T-helper 17 cell (primary cell): ENCODE measurements at places on chromosomes 7 and 10.

GRCh38 chr10:73908853-73909539 lies 1.9 kb upstream of the PLAU start:
- no peak for DNase-seq

DNA sequence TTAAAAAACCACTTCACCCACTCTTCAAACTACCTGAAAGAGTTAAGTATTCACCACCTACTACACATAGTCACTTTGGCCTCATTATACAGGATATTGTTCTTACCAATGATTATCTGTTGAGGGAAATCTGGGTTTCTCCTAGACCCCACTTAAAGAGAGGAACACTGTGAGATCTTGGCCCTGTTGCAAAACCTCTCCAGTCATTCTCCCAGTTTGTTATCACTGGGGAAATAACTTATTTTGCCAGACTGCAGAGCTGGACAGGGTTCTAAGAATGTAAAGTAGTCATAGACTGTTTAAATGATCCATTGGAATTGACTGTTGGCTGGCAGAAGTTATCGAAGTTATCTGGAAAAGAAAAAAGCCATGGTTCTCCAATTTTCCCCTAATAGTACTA lies 143.8 kb downstream of the HGF start:
- no peak for DNase-seq

GRCh38 chr7:23533238-23533604 lies 1.4 kb upstream of the TRA2A start:
- DNase-seq: no peak

DNA sequence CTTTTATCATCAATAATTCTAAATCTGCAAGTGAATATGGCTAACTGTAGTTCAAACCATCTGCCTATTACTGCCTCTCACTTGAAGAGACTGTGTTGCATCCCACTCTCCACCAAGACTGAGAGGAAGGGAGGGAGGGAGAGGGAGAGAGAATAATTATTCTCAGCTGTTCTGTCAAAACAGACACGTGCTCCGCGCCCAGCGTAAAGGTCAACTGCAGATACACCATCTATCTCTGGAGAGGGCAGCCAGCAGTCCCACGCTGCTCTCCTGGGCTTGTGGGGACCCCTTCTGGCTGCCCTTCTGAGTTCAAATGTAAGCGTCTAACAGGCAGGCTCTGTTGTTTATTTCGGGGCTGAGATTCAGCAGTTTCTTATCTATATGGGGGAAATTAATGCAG lies 625.5 kb upstream of the GALNT17 start:
- DNase-seq: no peak

DNA sequence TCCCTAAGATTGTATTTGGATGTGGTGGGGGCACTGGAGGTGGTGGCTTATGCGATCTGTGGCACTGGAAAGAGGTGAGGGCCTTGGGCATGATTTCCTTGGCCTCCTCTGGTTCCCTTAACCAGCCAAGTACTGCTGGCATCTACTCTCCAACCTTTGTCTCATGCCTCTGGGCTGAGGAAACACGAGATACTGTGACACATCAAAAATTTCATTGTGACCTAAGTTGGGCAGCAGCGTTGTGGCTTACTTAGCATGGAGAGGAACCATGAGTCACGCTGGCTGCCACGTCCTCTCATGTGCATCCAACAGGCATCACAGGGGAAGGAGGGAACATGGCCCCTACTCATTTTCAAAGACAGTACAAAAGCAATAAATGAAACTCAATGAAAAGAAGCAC lies 29.7 kb upstream of the GSDME start:
- DNase-seq: no peak

DNA sequence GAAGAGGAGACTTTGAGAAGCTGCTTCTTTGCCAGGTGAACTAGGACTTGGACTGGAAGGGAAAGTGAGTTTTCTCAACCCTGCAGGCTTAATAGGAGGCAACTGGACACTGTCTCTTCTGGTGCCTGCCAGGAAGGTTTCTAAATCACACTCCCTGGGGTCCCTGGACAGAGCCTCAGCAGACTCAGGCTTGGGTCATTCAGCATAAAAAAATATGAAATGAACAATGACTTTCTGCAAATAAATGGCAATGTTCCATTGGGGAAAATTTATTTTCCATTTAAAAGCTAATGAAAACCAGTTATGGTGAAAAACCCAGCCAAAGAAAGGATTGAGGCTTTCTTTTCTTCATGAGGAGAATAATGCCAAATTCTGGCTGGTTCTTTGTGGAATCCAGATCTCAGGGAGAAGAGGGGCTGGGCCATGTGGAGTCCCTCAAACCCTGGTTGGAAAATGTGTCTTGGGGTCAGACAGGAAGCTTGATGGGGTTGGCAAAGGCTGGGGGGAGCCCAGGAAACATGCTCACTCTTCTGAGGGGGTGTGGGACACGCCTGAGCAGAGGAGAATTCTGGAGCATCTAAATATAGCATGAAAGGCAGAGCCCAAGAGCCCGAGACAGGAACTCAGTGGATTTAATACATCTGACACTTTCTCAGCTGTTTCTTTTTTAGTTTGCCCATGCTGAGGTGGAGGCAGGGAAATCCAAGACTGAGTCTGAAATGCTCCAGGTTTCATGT lies 65.2 kb upstream of the EMX2 start:
- DNase-seq: no peak

- DNase-seq: no peak
These were observed 1227.5 kb upstream of the C7orf33 start for GRCh38 chr7:147363101-147363500.

DNA sequence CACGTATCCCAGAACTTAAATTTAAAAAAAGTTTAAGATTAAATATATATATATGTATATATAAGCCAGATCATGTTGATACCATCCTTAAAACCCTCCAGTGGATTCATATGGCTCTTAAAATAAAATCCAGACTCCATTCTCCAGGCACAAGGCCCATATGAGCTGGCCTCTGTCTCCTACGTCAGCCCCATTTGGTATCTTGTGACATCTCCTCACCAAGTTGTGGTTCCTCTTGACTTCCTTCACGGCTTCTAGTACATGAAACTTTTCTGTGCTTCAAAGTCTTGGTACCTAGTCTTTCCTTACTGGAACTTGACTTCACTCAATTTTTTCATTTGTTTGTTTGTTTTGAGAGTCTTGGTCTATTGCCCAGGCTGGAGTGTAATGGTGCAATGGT lies 61.3 kb downstream of the PRLHR start:
- DNase-seq: no peak

GRCh38 chr10:22934726-22935125 lies 6.9 kb downstream of the ARMC3 start:
- no peak for DNase-seq

DNA sequence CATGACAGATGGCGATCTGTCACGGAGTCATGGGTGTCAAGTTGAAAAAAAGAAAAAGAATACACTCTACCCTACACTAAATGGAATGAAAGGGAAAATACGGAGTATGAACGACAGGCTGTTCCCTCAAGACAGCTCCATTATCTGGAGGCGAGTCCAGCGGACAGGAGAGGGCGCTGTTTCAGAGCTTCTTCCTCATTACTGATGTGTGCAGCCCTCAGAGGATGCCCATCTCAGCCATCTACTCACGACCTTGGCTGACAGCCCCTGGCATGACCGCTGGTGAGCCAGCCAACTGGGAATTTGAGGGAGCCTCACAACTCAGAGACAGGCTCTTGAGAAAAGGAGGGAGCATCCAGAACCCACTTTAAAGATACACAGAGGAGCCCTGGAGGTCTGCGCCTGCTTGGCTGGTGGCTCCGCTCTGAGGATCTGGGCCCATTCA lies 49.6 kb upstream of the SMNDC1 start:
- peak; percentile 55 for DNase-seq

DNA sequence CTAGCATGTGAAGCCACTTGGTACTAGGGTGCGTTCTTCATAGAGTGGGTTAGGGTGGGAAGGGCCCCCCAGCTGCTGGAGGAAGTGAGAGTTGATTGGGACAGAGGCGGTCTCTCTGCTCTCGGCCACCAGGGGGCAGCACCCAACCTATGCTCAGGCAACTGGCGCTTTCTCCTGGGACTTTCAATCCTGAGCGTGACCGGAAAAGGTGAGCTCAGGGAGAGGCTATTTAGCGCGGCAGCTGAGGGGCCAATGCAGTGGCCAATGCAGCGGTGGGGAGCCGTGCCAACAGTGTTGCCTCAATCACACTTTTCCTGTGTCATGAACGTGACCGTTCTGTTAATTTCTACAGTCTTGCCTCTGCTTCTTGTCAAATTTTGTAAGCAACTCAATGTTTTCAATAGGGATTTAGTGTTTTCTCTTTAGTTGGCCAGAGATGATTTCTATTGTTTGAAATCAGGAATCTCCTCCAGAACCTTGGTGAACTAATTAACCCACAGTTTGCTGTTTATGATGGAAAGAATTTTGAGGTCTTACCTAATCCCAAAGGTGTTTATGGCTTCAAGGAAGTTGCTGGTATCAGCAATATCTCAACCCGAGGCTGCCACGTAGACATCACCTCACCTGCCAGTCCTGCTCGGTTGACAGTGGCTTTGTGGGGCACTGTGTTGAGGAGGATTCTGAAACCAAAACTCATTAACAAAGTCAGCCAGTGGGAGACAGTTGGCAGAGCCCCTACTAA lies 67.9 kb upstream of the PDZD8 start:
- DNase-seq: peak; percentile 23

- DNase-seq: no peak
These were observed at the start of gene MAT1A for GRCh38 chr10:80289451-80290287. Gene MAT1A (minus strand): TSS chr10:80289658. CDS start chr10:80289423, 235 bp downstream.

GRCh38 chr10:36188080-36188453 lies 546.0 kb upstream of the FZD8 start:
- DNase-seq: no peak

DNA sequence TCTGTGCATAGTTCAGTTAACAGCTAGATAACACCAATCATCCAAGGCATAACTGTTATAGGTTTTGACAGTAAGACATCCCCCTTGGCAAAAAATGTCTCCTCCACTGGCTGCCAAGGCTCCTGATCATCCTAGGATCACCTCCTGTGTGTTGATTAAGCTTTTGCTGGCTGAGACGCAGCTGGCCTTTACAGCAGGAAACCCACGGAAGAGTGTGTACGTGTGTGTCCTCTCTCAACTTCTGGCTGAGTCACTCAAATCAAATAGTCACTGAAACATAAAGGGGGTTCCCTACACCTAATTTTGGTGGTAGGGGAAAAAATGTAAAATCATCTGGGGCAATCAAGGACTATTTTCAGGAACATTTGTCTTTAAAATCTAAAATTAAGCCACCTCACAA lies 208.8 kb downstream of the CTNNA3 start:
- no peak for DNase-seq

GRCh38 chr7:111789870-111790269 lies 227.6 kb upstream of the IMMP2L start:
- DNase-seq: no peak

DNA sequence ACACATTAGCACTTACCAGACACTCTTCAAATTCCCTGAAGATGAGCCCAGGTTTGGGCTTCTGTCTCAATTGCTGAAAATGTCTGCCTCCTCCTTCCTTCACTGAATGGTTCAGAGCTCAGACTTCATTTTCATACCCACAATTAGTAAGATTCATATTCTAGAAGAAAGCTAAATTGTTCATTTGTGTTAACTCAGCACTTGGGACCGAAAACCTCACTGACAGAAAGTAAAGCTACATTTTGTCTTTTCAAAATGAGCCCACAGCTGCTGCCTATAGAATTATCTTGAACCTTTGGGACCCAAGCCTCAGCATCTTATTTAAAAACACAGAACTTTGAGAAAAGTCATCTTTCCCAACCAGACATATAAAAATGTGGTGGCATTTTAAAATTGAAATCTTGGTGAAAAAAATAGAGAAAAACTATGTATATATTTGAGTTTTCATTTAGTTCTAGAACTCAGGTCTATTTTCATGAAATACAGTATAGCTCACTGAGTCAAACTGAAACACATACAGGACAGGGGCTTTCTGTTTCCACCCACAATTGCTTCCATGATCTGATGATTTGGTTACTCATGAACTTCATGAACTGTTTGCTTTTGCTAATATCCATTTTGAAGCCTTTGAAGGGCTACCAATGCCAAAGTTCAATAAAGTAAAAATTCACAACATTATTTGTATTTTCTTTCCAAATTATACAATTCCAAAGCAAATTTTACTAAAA lies 119.1 kb upstream of the PFKP start:
- no peak for DNase-seq

- no peak for DNase-seq
These were observed 127.8 kb downstream of the ITGB8 start for GRCh38 chr7:20458521-20458920.

GRCh38 chr7:82615527-82615926 lies 171.9 kb upstream of the CACNA2D1 start:
- no peak for DNase-seq

GRCh38 chr7:11300241-11300640 lies 326.6 kb downstream of the PHF14 start:
- no peak for DNase-seq

- DNase-seq: no peak
These were observed 5.7 kb downstream of the PSMG3 start for GRCh38 chr7:1563981-1564602.

- no peak for DNase-seq
These were observed 24.3 kb downstream of the DYNC1I1 start for GRCh38 chr7:95796617-95797016.

- no peak for DNase-seq
These were observed 205.2 kb upstream of the SVIL start for GRCh38 chr10:29839826-29840515.

DNA sequence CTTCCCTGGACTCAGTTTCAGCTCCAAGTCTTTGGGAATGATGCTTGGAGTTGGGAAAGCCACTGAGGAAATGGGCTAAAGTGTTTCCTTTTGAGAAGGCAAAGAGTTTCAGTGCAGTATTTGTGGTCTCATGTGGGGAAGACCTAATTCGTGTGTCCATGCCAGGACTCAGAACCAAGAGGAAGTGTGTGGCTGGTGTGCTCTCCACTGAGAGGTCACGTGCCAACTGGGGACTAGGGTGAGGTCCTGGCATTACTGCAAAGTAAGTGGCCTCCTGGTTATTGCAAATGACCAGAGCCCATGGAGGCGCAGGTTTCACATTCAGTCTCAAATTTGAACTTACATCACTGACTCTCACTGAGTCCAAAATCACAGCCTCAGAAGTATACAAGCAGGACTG lies 48.6 kb upstream of the ITPRID1 start:
- no peak for DNase-seq

GRCh38 chr7:74290981-74291441 lies 1.8 kb downstream of the CLIP2 start:
- no peak for DNase-seq

- DNase-seq: peak; percentile 38
These were observed 124.9 kb downstream of the DLG5 start for GRCh38 chr10:77801474-77802161.

DNA sequence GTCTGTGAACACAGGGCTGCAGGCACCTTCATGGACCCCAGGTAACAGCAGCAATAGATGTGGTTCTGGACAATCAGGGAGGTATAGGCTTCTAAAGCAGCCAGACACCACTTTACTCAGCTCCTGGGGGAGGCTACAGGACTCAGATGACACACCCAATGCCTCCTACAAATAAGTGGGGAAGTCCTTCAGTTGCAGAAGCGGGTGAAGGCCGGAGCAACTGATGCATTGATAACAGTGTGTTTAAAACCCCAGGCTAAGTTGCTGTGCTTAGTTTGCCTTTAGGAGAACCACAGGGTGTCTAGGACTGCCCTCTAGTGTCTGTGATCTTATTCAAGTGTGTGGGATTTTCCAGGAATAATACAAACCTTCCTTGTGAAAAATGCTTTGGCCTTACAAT lies 5.9 kb upstream of the ITGA8 start:
- no peak for DNase-seq

- DNase-seq: peak; percentile 42
These were observed 37.1 kb downstream of the PRKCQ start for GRCh38 chr10:6542999-6543430.

- DNase-seq: no peak
These were observed 115.9 kb downstream of the ADCY1 start for GRCh38 chr7:45689797-45690761.

GRCh38 chr7:156907656-156908055 lies 14.7 kb upstream of the LMBR1 start:
- no peak for DNase-seq
